Activated naive CD8-positive, alpha-beta T cell treated with anti-CD3 and anti-CD28 coated beads, Interleukin-2, amount 10 ng/mL, durations not matched to agents 7 days and 5 days (primary cell): ENCODE measurements at places on chromosomes 5 and 9. TPM values are rescaled to one million over a fixed set of nuclear protein-coding genes. Genes with fewer than 3 reads are reported as not detected.
A peak's percentile ranks its signal among the peaks of the same experiment; 100 is the strongest.

SLC25A46 gene
- 41.2 TPM for total RNA-seq

PCDHGB2 gene
- total RNA-seq = 0.88 TPM

C5orf15 gene
- total RNA-seq = 24.8 TPM

- H3K4me1 ChIP-seq = no peaks in the 10 kb centered on the region
- DNase-seq = no peak
- peaks cover 1% of the 10 kb centered on the region for H3K36me3 ChIP-seq
- peaks cover 6% of the 10 kb centered on the region for H3K27me3 ChIP-seq
- no peak overlapping the region for H3K27ac ChIP-seq
- H3K4me3 ChIP-seq = no peak overlapping the region
Observed at GRCh38 chr9:4366591-4367330, 66.9 kb upstream of the GLIS3 start.

DNA sequence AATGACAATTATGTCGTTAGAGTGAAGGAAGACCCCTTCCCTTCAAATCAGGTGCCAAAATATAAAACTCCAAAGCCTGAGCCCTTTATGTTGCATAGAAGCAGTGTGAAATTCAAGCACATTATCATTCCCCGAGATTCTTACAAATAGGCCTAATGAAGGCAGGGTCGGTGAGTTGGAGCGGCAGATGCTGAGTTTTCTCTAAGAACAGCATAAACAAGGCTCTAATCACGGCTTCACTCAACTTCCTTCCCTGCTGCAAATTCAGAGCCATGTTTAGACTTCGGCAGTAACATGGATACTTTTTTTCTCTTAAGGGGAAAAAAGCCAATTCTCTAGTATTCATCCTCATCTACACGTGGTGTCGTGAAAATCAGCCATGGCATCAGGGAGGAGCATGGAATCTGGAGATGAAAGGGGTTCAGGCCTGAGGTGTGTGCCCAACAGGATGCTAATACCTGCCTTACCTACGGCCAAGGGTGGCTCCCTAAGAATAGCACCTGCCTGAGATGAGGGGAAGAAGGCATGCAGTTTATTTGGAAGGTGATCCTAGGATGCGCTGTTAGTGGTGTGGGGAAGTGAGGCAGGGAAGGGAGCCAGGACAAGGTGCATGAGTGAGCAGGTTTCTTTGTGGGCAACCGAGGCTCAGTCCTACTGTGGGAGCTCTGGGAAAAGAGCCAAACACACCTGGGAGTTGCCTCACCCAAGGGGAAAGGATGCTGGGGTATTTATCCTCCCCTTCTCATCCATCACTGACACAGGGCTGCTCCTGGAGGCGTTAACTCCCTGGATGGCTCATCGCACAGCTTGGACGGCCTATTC lies 146.8 kb upstream of the TBC1D2 start:
- no peaks in the 10 kb centered on the region for H3K4me1 ChIP-seq
- no peaks in the 10 kb centered on the region for H3K36me3 ChIP-seq
- no peak overlapping the region for H3K4me3 ChIP-seq
- H3K27ac ChIP-seq = no peak overlapping the region
- no peak for DNase-seq
- H3K27me3 ChIP-seq = peaks cover 4% of the 10 kb centered on the region

DNA sequence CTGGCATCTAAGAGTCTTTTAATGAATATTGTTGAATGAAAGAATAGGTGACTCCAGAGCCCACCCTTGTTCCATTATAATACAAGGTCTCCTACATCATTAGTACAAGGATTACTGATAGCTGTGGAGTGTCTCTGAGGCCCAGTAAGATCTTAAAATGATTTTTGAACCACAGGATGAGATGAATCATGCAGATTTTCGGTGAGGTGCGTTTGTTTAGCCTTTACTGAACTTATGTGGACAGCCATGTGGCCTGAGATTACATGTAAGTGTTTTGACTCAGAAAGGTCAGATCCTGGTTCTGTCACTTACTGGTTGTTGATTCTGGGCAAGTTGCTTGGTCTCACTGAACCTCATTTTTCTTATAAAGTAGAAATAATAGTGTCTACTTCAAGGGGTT lies 21.6 kb downstream of the NFX1 start:
- no peaks in the 10 kb centered on the region for H3K27me3 ChIP-seq
- H3K4me1 ChIP-seq = peaks cover 4% of the 10 kb centered on the region
- H3K4me3 ChIP-seq = no peak overlapping the region
- H3K27ac ChIP-seq = no peak overlapping the region

GRCh38 chr9:78292716-78293497 lies 4.0 kb upstream of the PSAT1 start:
- H3K27ac ChIP-seq = peak overlapping the region; percentile 91
- peaks cover 28% of the 10 kb centered on the region for H3K4me1 ChIP-seq
- H3K36me3 ChIP-seq = peaks cover 4% of the 10 kb centered on the region
- no peaks in the 10 kb centered on the region for H3K27me3 ChIP-seq
